Germinal center (tissue), 1 donor: ENCODE measurements at places on chromosomes 13 and 19.

DNA sequence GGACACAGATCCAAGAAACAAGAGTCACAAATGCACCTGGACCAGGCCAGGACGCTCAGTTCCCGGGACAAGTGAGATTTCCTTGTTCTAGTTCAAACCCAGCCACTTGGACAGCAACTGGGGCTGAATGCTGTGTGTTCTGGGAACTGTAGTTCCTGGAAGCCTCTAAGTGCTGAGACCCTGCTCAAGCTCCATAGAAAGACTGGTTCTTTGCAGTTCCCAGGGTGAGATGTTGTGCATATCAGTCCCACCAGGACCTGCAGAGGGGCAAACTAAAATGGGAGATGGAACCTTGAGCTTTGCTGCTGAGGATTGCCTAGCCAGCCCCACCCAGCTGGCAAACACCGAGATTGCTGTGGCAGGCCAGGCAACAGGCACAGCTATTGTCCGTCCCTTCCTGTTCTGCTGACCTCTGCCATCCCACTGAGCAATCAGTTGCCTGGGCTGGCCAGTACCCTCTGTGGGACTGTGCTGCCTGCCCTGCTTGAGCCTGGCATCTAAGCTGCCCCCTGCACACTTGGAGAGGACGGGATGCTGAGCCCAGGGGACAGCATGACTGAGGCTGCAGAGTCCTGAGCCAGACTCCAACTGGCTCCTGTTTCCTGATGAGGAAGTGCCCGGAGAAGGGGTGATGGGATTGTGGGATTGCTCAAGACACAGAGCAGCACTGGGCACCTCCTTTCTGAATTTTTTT, 1.4 kb upstream of the GIPC1 start:
- DNase-seq = no peak

DNA sequence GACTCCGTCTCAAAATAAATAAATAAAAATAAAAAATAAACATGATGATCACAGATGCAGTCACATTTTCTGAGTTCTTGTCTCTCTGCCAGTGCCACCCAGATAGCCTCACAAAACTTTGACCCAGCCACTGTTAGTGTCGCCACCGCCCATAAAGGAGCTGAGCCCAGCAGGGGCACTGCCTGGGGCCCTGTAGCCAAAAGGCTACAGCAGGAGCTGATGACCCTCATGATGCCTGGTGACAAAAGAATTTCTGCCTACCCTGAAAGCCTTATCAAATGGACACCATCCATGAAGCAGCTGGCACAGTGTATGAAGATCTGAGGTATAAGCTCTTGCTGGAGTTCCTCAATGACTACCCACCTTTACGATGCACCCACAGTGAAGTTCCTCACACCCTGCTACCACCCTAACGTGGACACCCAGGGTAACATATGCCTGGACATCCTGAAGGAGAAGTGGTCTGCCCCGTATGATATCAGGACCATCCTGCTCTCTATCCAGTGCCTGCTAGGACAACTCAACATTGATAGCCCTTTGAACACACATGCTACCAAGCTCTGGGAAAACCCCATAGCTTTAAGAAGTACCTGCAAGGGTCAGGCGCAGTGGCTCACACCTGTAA, 18.3 kb downstream of the ZNF587 start:
- no peak for DNase-seq

- no peak for DNase-seq
Observed at GRCh38 chr13:91184244-91184926, 163.1 kb upstream of the MIR17HG start.

- no peak for DNase-seq
Observed at GRCh38 chr13:51041710-51042109, 69.4 kb downstream of the C13orf42 start.

- no peak for DNase-seq
Observed at GRCh38 chr19:30556230-30556711, 184.1 kb downstream of the ZNF536 start.

DNA sequence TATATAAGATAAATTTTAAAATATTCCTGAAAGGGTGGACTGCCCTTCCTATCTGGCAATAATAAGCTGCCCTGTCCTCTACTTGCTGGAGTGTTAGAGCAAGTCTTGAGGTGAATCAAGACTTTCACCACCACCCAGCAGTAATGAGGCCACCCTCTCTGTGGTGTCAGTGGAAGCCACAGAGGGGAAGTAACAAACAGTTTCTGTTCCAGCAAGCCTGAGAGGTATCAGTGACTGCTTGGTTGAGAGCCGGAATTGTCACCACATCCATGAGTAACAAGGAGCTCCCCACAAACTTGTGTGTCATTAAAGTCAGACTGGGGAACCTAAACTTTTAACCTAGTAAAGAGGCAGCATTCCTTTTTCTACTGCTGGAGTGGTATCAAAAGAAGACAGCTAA, 532.7 kb upstream of the SPRY2 start:
- no peak for DNase-seq

DNA sequence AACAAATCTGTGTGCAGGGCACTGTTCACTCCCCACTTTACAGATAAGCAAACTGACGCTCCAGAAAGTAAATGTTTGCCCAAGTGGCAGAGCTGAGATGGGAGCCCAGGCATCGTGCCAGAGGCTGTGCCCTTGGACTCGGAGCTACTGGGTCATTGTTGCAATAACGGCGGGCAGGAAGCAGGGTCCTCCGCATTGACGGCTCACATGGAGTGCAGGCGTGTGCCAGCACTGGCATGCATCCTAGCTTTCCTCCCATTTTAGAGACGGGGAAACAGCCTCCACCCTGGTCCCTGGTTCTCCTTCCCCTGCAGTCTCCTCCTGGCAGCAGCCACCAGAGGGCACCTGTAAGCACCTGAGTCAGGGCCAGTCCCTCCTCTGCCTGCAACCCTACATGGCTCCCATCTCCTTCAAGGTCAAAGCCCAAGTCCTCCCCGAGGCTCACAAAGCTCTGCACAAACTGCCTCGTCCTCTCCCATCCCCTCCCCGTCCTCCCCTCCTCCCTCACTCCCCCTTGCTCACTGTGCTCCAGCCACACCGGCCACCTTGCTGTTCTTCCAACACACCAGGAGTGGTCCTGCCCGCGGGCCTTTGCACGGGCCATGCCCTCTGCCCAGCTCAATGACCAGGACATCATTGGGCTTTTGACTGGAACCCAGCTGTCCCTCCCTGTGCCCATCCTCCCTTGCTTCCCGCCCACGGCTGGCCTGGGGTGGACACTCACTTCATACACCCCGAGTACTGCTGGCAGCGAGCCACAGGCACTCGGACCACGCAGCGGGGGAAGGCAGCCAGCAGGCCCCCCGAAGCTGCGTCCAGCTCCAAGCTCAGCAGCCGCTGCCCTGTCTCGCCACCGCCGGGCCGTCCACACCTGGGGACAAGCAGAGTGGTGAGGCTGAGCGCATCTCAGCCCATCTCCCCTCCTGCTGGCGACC, 7.7 kb upstream of the LRG1 start:
- DNase-seq = no peak
